ENCODE measurements at places on chromosomes 4 and X.

- no peak for DNase-seq
Observed at GRCh38 chr4:150384249-150384648, 197.7 kb upstream of the MAB21L2 start.

GRCh38 chr4:169741569-169741968 is 16.2 kb downstream of the HPF1 start:
- no peak for DNase-seq

- no peak for DNase-seq
Observed at GRCh38 chr4:86935566-86935852, 698 bp downstream of the AFF1 start.

DNA sequence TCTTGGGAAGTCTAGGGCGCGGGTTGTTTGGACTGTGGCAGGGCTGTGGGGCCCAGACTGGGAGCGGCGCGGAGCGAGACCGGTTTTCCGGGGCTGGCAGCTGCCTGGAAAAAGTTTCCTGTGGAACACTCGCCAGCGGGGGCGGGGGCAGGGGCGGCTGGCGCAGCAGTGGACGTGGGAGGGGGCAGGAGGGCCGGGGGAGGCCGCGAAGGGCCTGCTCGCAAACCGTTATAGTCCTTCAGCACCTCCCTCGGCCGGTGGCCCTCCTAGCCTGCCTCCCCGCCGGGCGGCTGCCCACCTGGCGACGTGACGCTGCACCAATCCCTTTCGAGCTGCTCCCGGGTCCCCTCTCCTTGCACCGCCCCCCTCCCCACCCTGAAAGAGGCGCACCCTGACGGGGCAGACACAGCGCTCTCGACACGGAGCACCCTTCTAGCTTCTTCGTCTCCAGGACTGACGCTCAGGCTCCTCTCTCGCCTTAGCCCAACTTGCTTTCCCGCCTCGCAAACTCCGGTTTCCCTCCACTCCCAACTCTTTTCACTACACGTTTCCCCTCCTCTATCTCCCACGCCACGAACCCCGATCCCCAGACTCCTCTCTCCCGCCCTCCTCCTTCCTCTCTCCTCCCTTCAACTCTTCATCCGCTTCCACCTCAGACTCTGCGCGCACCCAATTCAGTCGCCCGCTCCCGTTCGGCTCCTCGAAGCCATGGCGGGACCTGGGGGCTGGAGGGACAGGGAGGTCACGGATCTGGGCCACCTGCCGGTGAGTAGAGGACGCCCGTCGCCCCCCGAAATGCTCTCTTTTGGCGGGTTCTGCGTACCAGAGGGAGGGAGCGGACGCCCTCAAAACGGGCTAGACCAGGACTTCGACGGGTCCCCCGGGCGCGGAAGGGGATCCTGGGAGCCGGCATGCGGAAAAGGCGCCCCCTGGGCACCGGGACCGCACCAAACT is at the start of gene NRK:
Gene NRK, plus strand, starts transcription at position 402 of the 954 bp plus-strand sequence. Its CDS starts 307 bp downstream, at position 709.
- DNase-seq: peak; percentile 88

DNA sequence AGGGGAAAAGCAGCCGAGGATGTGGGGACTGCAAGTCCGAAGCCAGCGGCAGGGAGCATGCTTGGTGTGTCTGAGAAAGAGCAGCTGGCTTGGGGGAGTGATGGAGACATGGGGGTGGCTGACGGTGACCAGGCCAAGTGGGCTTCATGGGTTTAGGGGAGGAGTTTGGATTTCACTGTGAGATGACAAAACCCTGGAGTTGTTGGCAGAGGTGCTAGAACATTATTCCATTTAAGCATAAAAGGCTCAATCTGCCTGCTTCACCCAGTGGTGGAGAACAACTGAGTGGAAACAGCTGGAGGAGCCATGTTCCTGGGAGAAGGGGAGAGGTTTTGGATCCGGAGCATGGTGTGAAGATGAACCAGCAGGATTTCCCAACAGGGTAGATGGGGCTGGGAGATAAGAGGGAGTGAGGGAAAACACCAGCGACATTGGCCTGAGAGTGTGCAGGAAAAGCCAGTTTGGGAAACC is 318.0 kb upstream of the TAPT1 start:
- no peak for DNase-seq

DNA sequence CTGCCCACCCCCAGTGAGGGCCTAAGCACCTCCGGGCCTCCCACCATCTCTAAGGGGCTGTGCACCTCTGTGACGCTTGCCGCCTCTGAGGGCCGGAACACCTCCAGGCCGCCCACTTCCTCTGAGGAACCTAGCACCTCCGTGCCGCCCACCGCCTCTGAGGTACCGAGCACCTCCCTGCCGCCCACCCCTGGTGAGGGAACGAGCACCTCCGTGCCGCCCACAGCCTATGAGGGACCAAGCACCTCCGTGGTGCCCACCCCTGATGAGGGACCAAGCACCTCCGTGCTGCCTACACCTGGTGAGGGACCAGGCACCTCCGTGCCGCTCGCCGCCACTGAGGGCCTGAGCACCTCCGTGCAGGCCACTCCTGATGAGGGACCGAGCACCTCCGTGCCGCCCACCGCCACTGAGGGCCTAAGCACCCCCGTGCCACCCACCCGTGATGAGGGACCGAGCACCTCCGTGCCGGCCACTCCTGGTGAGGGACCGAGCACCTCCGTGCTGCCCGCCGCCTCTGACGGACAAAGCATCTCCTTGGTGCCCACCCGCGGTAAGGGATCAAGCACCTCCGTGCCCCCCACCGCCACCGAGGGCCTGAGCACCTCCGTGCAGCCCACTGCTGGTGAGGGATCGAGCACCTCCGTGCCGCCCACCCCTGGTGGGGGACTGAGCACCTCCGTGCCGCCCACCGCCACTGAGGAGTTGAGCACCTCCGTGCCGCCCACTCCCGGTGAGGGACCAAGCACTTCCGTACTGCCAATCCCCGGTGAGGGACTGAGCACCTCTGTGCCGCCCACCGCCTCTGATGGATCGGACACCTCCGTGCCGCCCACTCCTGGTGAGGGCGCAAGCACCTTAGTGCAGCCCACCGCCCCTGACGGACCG is 977 bp downstream of the MAGEE1 start:
- DNase-seq: peak; percentile 25

GRCh38 chr4:154368060-154368459 is 123.5 kb downstream of the DCHS2 start:
- DNase-seq: no peak

DNA sequence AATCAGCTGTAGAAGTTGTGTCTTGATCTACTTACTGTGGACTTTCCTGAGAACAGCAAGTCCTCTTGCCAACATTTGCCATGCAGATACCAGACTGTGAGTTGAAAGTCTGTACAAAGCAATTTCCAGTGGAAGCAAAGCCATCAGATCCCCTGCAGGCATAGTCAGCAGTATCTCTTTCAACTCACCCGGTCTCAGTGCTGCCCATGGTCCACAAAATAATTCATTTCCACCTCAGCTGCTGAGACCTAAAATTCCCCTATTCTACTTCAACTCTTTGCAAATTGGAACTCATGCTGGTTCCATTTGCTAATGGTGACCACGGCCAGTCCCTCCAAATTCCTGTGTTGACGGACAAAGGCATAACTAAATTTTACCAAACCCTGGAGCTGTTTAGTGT is 46.0 kb upstream of the RPL34 start:
- DNase-seq: no peak

DNA sequence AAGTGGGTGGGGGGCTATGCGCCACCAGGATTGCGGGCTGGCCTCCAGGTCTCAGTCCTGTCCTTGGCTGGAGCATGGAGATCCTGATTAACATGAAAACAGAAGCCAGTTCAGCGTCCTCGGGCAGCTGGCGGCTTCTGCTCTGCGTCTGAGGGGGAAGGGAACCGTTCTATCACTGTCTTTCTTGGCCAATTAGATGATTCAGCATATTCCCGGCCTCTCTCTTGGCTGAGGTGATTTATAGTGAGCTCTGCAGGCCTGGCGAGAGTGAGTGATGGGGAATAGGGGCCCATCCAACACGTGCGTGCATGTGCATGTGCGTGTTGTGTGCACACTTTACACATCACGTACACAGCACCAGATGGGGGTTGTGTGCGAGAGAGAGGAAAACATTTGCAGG is 145.8 kb upstream of the ATP6AP2 start:
- DNase-seq: peak; percentile 47
